ENCODE measurements at places on chromosomes 7 and 10. TPM values are rescaled to one million over a fixed set of nuclear protein-coding genes. Genes with fewer than 3 reads are reported as not detected.

The DENND2A gene
- 77.2 TPM for total RNA-seq

The BTBD16 gene
- not detected for total RNA-seq

The EPDR1 gene
- 26.2 TPM for total RNA-seq

The C10orf105 gene
- 0.17 TPM for total RNA-seq

The SPDYE16 gene
- total RNA-seq, result not detected

The ODAD2 gene
- total RNA-seq, result 0.75 TPM

The GTPBP4 gene
- 20.3 TPM for total RNA-seq

DNA sequence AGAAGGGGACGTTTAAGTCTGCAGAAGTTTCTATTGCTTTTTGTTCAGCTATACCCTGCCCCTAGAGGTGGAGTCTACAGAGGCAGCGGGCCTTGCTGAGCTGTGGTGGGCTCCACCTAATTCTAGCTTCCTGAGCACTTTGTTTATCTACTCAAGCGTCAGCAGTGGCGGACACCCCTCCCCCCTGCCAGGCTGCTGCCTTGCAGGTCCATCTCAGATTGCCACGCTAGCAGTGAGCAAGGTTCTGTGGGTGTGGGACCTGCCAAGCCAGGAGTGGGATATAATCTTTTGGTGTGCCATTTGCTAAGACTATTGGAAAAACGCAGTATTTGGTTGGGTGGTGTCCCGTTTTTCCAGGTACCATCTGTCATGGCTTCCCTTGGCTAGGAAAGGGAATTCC, 147.3 kb upstream of the PRPS1L1 start:
- H3K4me3 ChIP-seq, result no peak overlapping the region
- H3K27ac ChIP-seq, result no peak overlapping the region
- peaks cover 26% of the 10 kb centered on the region for H3K4me1 ChIP-seq
- H3K27me3 ChIP-seq, result no peaks in the 10 kb centered on the region
- DNase-seq, result no peak
- no peaks in the 10 kb centered on the region for H3K36me3 ChIP-seq

GRCh38 chr7:30135301-30136116, 723 bp downstream of the MTURN start:
- H3K36me3 ChIP-seq, result no peaks in the 10 kb centered on the region
- peak overlapping the region; percentile 96 for H3K4me3 ChIP-seq
- peaks cover 51% of the 10 kb centered on the region for H3K4me1 ChIP-seq

DNA sequence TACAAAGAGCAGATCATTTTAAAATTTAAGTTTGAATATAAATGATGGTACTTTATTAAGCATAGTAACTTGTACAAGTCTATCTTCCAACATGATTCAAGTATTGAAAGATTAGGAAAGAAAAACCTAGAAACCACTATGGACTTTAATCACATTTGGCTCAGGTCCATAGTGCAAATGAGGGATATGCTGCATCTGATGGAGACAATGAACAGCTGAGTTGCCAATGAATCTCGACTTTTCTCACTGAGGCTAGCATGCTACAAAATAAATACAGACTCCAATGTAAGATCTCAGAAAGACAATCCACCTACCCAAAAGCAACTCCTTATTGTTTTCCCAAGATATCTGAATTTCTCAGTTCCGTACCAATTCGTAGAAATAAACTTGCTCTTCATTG, 89.8 kb downstream of the SEMA3A start:
- H3K27me3 ChIP-seq, result no peaks in the 10 kb centered on the region
- no peaks in the 10 kb centered on the region for H3K36me3 ChIP-seq
- H3K4me3 ChIP-seq, result no peak overlapping the region
- H3K27ac ChIP-seq, result no peak overlapping the region
- DNase-seq, result no peak
- H3K4me1 ChIP-seq, result peaks cover 12% of the 10 kb centered on the region

GRCh38 chr7:104973909-104974415, 40.0 kb upstream of the KMT2E start:
- no peaks in the 10 kb centered on the region for H3K27me3 ChIP-seq
- no peak overlapping the region for H3K4me3 ChIP-seq
- no peaks in the 10 kb centered on the region for H3K36me3 ChIP-seq
- peaks cover 79% of the 10 kb centered on the region for H3K4me1 ChIP-seq

DNA sequence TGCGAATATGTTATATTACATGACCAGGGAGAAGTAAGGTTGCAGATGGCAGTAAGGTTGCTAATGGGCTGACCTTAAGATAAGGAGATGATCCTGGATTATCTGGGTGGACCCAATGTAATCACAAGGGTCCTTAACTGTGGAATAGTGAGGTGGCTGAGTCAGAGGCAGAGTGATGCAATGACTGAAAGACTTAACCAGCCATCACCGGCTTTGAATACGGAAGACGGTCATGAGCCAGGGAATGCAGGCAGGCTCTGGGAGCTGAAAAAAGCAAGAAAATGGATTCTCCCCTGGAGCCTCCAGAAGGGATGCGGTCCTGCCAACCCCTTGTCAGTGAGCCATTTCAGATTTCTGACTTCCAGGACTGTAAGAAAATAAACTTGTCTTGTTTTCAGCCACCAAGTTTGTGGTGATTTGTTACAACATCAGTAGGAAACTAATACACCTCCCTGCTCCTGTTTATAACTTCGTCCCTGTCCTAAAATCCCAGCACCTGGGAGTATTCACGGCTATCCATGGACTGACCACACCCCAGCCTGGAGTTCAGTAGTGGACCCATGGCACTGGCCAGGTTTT, 4.6 kb upstream of the C10orf95 start:
- H3K4me1 ChIP-seq, result peaks cover 9% of the 10 kb centered on the region
- H3K27me3 ChIP-seq, result no peaks in the 10 kb centered on the region
- DNase-seq, result no peak
- H3K4me3 ChIP-seq, result no peak overlapping the region

DNA sequence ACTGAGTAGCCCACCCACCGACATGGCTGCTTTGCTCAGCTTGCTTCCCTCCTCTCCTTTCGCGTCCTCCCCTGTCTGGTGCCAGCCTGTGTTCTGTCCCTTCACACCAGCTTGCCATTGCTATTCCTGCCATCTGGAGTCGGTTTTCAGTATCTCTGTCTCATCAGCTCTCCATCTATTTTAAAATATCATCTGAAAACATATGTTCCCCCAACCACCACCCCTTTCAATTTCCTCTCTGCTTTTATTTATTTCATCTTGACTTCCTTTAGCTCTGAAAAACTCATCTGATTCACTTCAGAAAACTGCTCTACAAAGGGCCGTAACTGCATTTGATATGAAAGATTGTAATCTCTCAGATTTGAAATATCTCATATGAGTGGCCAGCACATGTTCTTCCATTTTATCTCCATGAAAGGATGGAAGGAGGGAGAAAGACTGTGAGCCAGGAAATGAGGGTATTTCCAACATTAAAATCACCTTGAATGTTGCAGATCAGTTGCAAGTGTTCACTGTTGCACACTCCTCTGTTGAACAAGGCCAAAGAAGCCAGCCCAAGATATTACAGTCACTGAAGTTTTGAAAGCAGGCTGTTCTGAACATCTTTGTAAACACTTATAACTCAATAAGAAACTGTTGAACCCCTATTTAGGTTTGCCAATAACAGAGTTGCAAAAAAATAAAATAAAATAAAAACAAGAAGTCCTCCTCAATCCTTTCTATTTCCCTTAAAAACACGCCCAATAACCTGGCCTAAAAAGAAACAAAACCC, 202.4 kb upstream of the NEBL start:
- H3K4me3 ChIP-seq, result no peak overlapping the region
- no peak overlapping the region for H3K27ac ChIP-seq
- H3K4me1 ChIP-seq, result no peaks in the 10 kb centered on the region

- H3K4me1 ChIP-seq, result peaks cover 9% of the 10 kb centered on the region
- no peak overlapping the region for H3K4me3 ChIP-seq
- DNase-seq, result no peak
- no peaks in the 10 kb centered on the region for H3K36me3 ChIP-seq
- no peaks in the 10 kb centered on the region for H3K27me3 ChIP-seq
Observed at GRCh38 chr7:152081088-152081487, 55.6 kb downstream of the GALNT11 start.

DNA sequence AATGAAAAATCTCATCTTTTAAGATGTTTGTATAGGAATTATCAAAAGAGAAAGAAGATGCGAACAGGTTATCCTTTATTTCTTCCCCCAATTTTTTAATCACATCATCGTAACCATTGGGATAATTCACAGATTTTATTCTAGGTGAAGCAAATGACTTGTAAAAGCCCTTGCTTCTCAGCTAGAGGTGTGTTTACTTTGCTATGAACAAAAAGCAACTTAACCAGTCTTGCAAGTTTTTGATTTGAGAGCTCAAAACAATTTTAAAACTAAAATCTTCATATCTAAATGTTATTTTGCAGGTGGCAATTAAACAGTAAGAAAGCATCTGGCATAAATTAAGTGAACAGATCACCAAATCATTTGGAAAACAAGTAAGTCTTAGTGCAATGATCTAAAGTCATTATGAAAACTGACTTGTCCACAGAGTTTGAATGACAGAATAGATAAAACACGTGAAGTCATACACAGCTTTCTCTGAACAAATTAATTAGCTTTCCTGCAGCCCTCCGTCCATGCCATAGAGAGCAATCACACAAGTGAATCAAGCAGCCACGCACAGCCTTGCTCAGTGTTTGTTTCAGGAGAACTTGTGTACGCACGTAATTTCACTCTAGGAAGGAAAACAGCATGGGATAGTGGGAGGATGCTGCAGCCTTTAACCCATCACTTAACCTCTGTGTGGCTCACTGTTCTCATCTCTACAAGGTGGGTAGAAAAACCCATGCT, 85.0 kb upstream of the ZNF800 start:
- no peak for DNase-seq
- no peak overlapping the region for H3K4me3 ChIP-seq
- H3K4me1 ChIP-seq, result no peaks in the 10 kb centered on the region
- no peaks in the 10 kb centered on the region for H3K27me3 ChIP-seq

- H3K4me1 ChIP-seq, result no peaks in the 10 kb centered on the region
- H3K36me3 ChIP-seq, result no peaks in the 10 kb centered on the region
- H3K27ac ChIP-seq, result no peak overlapping the region
- no peak overlapping the region for H3K4me3 ChIP-seq
- H3K27me3 ChIP-seq, result no peaks in the 10 kb centered on the region
Observed at GRCh38 chr7:44286618-44287487, 38.5 kb downstream of the CAMK2B start.

DNA sequence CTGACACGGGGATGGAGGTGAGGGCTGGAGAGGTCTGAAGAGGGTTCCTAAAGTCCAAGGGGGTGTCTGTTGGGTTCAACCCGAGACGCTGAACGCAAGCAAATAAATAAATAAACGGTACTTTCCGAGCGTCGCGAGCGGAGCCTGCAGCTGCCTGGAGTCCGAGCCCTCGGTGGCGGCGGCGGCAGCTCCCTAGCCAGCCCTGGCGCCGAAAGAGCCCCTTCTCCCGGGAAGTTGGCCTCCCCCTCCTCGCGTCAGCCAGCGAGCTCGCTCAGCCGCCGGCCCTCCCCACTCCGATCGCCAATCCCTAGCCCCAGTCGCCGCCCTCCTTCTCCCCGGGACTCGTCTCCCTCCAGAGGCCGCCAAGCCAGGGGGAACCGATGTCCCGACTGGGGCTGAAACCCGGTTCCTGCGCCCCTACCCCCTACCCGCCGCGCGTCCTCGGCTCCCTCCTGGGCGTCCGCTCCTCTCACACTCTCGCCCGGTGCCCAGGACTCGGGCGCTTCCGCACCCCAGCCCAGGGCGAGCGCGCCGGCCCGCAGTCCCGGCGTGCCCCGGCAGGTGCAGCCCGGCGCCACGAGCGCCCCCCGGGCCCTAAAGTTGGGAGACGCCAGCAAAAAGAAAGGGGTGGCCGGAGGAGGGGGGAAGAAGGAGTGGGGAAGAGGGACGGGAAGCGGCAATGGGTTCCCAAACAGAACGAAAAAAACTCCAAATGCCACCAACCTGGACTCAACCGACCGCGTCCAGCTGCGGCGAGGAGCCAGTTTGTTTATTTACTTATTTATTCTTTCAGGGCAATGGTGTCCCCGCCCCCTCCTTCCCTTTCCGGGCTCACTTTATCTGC, at the start of gene GFRA1:
GFRA1 (minus strand) TSS at position 767 of the 844 bp plus-strand sequence. CDS start 1,177 bp downstream, outside the sequence.
- peak within 1 kb of the TSS; percentile 62 for H3K4me3 ChIP-seq
- peak within 1 kb of the TSS; percentile 80 for H3K27ac ChIP-seq
- no peak for DNase-seq
- H3K36me3 ChIP-seq, result no peaks in the 10 kb centered on the region
- H3K4me1 ChIP-seq, result peaks cover 43% of the 10 kb centered on the region

DNA sequence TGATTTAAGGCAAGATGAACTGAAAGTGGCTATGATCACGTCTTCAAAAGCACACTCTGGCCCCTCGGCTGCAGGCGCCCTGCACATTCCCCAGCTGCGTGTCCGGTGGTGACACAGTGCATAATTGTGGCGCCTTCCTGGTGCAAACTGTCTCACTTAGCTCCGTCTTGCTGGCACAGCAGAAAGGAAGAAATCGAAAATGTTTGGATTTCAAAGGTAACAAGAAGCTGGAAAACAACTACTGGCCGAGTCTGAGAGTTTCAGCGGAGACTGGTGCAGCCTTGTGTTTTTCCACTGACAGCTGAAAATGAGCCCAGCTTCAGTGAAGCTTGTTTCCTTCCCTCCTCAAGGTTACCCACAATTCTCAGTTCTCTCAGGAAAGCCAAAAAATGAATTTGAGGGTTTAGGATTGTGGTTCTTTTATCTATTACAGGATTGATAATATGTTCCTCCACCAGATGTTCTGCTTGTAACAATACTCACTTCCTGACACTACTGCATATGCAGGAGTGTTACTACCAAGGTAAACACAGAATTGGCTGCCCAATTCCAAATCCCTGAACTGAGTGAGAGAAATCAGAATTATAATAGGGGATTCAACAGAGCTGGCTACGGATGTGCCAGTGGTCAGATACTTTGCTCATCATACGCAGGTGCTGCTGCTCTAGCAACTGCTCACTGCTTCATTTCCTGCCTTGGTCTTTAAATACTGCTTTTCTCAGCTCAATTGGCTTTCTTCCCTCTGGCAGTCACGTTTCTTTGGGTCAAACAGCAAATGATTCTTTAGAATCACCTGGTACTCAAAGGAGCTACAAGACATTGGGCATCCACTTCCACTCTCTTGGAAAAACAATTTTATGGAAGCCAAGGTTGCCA, 63.7 kb downstream of the TRUB1 start:
- no peaks in the 10 kb centered on the region for H3K36me3 ChIP-seq
- no peak for DNase-seq
- peaks cover 3% of the 10 kb centered on the region for H3K27me3 ChIP-seq
- H3K27ac ChIP-seq, result peak overlapping the region; percentile 60
- H3K4me1 ChIP-seq, result no peaks in the 10 kb centered on the region
- peak overlapping the region; percentile 39 for H3K4me3 ChIP-seq

- no peak for DNase-seq
- H3K4me1 ChIP-seq, result peaks cover 14% of the 10 kb centered on the region
- H3K4me3 ChIP-seq, result no peak overlapping the region
- H3K36me3 ChIP-seq, result peaks cover 11% of the 10 kb centered on the region
- H3K27me3 ChIP-seq, result no peaks in the 10 kb centered on the region
Observed at GRCh38 chr7:101094791-101095375, 9.6 kb downstream of the TRIM56 start.

- H3K4me1 ChIP-seq, result no peaks in the 10 kb centered on the region
- H3K27ac ChIP-seq, result no peak overlapping the region
- H3K27me3 ChIP-seq, result no peaks in the 10 kb centered on the region
- H3K4me3 ChIP-seq, result no peak overlapping the region
- H3K36me3 ChIP-seq, result no peaks in the 10 kb centered on the region
- DNase-seq, result no peak
Observed at GRCh38 chr7:111638078-111638477, 75.8 kb upstream of the IMMP2L start.

Measured in esophagus muscularis mucosa (tissue), 4 donors.